Activated CD8-positive, alpha-beta memory T cell treated with anti-CD3 and anti-CD28 coated beads for 4 hours (primary cell): ENCODE measurements at places on chromosomes 16 and 17.

DNA sequence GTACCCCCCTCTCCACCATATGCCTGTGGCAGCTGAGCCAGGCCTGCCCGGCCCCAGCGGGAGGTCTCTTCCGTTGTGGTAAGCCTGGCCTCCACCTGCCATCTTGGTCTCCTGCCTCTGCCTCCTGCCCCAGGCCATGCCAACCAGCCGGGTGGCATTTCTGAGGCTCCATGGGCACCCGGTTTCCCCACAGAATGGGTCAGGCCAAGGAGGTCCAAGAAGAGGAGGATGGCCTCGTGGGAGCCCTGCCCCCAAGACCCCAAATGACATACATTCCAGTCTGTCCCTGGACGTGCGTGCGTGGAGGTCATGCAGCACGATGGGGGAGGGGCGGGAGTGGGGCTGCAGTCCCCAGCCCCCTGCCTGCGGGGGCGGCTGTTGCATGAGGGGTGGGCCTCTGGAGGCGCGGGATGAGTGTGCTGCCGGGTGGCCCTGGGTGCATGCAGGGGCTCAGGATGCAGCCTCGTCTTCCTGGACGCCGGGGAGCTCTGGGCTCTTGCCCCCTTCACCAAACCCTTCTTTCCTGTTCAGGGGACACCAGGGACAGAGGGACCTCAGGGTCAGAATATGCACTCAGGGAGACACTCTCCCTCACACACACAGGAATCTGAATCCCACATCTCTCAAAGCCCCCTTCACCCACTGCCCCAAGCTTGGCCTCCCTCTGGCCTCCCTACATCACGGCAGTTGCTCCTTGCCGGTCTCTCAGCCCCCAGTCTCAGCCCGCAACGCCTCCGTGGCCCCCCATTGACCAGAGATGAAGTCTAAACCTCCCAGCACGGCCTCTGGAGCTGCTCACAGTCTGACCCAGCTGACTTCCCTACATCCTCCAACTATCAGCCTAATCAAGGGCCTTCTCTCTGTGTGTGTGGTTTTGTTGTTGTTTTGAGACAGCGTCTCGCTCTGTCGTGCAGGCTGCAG lies 16.0 kb upstream of the NCBP3 start:
- no peak for DNase-seq

GRCh38 chr16:26651464-26651863 lies 415.3 kb upstream of the C16orf82 start:
- no peak for DNase-seq

DNA sequence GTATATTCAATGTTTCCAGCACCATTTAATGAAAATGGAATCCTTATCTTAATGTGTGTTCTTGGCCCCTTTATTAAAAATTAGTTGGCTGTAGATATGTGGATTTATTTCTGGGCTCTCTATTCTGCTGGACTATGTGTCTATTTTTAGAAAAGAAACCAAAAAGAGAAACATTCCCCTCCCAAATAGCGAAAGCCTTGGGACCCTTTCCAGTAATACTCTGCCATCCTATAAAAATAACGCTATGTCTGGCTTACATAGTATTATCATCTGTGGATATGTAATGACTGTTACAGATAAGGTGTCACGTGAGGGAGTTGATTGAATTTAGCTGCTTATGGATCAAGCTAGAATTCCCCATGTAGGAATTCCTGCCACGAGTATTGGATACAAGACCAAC lies 279.3 kb upstream of the KIF2B start:
- no peak for DNase-seq

- DNase-seq, result no peak
These were observed 141.9 kb downstream of the TMEM132E start for GRCh38 chr17:34721326-34721725.

DNA sequence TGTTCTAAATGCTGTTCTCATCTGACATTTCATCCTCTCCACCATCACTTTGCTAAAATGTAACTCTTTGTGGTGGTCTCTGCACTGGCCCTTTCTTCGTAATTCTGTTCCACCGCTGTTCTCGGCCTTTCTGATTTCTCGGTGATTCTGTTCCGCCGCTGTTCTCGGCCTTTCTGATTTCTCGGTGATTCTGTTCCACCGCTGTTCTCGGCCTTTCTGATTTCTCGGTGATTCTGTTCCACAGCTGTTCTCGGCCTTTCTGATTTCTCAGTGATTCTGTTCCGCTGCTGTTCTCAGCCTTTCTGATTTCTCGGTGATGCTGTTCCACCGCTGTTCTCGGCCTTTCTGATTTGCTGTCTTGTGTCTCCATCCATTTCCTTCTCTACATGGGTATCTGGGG lies 12.3 kb downstream of the FOXF1 start:
- DNase-seq, result no peak
